Eye (tissue), 1 donor: ENCODE measurements at places on chromosomes 6 and 20.

GRCh38 chr6:110432285-110432900 is 17.0 kb upstream of the DDO start:
- no peak for DNase-seq

DNA sequence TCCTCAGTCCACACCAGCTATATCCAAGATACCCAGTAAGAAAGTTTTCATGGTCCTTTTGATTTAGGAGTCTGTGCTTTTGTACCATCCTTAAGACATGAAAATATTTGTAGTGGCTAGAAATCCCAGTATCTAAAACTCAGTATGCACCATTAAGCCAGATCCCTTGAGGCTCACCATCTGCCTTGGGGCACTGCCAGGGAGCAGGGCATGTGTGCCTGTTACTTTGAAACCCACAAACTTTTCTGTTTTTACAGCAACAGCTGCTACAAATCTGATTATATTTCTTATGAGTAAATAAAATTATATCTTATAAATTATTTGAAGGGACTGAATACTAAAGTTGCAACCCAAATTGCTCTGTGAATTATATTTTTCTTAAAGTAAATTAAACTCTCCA is 290.5 kb upstream of the MANEA start:
- no peak for DNase-seq

GRCh38 chr6:136144251-136145023 is 105.7 kb downstream of the MTFR2 start:
- DNase-seq, result no peak

- no peak for DNase-seq
Observed at GRCh38 chr6:7899889-7900213, 10.7 kb downstream of the TXNDC5 start.

DNA sequence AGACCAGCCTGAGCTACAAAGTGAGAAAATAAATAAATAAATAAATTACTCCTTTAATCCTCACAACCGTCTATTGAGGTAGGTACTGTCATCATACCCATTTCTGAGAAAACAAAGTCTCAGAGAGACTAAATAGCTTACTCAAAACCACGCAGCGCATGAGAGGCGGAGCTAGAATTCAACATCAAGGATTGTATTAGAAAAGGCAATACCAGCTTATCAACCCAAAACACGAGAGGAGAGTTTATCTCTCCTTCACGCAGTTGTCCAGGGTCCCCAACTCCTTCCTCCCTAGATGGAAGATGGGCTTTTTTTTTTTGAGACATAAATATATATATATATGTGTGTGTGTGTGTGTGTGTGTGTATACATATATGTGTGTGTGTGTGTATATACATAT is 12.2 kb downstream of the HNF4A start:
- no peak for DNase-seq

- no peak for DNase-seq
Observed at GRCh38 chr20:24633521-24633920, 164.1 kb downstream of the SYNDIG1 start.

- no peak for DNase-seq
Observed at GRCh38 chr6:63674635-63675034, 39.0 kb downstream of the PHF3 start.

- DNase-seq, result no peak
Observed at GRCh38 chr6:133937909-133938308, 15.1 kb upstream of the TBPL1 start.

- DNase-seq, result no peak
Observed at GRCh38 chr6:11854408-11855165, 76.0 kb upstream of the ADTRP start.

DNA sequence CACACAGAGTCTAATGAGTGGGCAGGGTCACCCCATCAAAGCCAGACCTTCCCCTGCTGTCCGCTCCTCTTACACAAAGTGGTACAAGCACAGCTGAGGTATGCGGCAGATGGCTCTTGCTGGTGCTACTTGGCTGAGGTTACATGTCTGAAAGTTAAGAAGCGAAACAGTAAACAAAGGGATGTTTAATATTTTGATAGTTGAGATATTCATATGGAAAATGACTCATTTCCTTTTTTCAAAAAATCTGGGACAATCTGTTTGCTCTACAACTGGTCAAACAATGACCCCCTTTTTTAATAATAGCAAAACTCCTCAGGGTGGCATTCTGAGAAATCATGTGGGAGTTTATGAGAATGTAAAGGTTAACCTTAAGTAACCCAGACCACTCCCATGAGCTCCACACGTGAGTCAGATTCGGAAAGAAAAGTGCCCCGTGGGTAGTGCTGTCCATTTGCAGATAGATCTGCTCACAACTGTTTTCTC is 245.3 kb downstream of the TBXT start:
- DNase-seq, result no peak

DNA sequence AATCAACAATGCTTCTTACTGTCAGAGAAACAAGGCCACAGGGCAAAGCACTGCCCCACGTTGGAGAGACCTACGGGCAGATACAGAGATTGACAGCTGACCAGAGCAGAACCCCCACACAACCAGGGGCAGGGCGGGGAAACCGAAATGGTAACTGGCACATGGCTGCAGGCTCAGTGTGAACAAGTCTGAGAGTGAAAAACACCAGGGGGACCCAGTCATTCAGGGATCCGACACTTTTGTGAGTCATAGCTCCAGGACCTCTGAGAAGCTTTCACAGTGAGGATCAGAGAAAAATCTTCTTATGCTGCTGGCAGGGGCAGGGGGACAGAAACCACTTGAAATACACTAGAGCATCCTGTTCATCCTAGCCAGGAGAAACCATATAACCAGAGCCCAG is 254.2 kb downstream of the C6orf118 start:
- no peak for DNase-seq

DNA sequence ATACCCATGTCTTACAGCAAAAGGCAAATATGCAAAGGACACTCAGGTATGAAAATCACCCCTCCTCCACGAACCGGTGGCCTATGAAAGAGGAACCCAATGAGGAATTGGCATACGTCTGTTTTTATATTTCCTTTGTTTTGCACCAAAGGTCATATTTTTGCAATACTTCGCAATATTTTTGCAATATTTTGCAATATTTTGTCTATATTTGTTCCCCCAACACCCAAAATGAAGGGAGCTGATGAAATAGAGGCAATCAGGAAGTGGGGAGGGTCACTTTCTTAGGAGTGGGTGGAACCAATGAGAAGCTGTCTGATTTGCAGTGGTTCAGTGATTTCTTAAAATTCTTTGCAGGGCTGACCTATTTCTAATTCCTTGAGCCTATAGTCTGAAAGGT is 296.8 kb upstream of the TSHZ2 start:
- DNase-seq, result no peak

- DNase-seq, result no peak
Observed at GRCh38 chr6:24006254-24006653, 119.8 kb upstream of the NRSN1 start.
